ENCODE measurements at places on chromosomes 1 and 21. TPM values are rescaled to one million over a fixed set of nuclear protein-coding genes. Genes with fewer than 3 reads are reported as not detected.

DNA sequence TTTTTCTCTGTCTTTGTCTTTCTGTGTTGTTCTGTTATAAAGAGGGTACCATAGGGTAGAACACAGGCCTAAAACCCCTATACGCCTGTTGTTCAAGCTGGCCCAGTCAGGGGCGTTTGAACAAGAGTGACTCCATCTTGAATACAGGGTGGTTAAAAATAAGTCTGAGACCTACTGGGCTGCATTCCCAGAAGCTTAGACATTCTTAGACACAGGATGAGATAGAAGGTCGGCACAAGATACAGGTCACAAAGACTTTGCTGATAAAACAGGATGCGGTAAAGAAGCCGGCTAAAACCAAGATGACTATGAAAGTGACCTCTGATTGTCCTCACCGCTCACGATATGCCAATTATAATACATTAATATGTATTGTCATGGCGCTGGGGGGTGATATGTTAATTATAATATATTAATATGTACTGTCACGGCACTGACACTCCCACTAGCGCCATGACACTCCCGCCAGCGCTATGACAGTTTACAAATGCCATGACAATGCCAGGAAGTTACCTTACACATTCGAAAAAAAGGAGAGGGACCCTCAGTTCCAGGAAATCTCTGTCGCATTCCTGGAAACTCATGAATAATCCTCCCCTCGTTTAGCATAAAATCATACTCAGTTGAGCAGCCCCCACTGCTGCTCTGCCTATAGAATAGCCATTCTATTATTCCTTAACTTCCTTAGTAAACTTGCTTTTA is 58.5 kb upstream of the KLHDC7A start:
- no peak for DNase-seq

Gene OPRD1
- not detected for total RNA-seq

DNA sequence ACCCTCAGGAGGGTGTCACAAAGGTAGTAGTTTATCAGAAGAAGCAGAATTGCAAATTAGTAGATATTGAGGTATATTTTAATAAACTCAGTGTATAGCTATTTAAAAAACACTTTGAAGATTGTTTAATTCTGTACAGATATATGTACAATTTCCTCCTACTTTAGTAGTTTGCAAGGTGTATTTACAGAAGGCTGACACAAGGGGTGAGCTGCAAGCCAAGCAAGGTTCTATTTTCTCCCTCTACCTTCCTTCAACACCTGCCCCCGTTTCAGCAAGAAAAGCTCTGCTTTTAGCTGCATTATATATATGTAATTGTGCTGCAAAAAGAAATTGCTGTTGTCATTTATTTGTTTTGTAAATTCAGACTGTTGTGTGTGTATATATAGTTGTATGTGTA is 674.2 kb upstream of the PKN2 start:
- no peak for DNase-seq

Gene FCN3
- total RNA-seq = 4.1 TPM

GRCh38 chr1:32991819-32992488 is 27.3 kb upstream of the RNF19B start:
- DNase-seq = no peak

GRCh38 chr21:24852610-24853195 is 754.6 kb downstream of the MRPL39 start:
- DNase-seq = no peak

DNA sequence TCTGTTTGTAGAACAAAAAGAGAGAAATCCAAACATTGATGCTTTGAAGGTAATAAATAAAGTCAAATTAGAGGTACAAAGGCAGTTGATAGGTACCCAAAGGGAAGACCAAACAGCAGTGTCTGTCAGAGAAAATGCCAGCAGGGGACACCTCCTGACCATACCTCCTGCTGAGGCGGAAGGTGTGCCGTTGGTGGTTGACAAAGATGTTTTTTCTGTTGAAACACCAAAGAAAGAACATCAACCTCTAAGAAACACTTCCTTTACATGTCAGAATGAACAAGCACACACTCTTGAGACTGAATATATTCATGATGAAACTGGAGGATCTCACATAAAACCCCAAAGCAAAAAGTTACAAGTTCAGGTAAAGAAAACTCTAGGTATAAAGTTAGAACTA is 128.3 kb downstream of the MACF1 start:
- DNase-seq = no peak

DNA sequence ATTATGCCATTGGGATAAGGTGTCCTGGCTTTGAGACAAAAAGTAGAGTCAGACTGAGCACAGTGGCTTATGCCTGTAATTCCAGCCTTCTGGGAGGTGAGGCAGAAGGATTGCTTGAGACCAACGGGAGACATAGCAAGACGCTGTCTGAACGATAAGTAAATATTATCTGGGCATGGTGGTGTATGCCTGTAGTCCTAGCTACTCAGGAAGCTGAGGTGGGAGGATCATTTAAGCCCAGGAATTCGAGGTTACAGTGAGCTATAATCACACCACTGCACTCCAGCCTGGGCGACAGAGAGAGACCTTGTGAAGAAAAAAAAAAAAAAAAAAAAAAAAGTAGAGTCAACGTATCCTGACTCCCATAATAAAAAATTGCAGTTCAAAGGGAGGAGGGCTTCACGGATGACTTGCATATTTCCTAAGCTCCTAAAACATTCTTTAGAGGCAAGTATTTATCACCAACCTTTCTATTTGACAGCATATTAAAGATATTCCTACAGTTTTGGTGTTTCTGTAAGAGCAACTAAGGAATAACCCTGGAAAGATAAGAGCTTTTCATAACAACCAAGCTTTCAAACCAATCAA is 141.2 kb downstream of the SLC44A5 start:
- DNase-seq = no peak

GRCh38 chr1:184910691-184911091 is 63.6 kb downstream of the NIBAN1 start:
- DNase-seq = no peak

Gene RGS13
- total RNA-seq = 0.06 TPM

- DNase-seq = no peak
Measured at GRCh38 chr1:61110554-61110953, 28.2 kb downstream of the NFIA start.

GRCh38 chr1:150164779-150165178 is 15.1 kb downstream of the PLEKHO1 start:
- no peak for DNase-seq

DNA sequence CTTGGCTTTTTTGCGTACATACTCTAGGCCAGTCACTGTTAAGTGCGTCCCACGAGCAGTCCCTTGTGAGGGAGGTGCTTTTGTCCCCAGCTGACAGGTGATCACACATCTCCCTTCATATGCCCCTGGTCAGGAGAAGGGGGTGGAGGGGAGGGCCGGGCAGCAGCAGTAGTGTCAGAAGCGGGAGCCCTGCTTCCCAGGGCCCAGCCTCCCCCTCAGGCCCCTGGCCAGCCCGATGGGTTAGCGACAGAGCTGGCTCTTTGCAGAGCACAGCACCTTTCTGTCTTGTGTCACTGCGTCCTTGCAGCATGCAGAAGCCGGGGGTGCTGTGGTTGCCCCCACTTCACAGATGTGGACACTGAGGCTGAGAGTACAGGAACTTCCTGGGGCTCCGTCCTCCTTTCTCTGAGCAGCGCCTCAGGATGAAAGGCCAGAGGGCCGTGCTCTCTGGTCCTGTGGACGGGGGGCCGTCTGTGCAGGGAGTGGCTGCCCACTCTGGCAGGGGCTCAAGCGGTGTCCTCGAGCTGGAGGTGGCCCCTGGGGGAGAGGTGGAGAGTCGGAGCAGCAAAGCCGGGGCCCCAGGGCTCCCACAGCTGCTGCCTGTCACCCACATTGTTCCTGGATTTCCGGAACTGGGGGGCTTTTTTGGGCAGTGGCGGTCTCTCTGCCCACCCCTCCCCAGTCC is 5.9 kb downstream of the TMEM201 start:
- DNase-seq = no peak

GRCh38 chr21:14545906-14546480 is at the start of gene SAMSN1:
SAMSN1 (minus strand) TSS chr21:14546315; CDS start chr21:14546261, 54 bp downstream.
- peak; percentile 22 for DNase-seq

Measured in esophagus squamous epithelium (tissue), 5 donors.